MCF 10A (cell line): ENCODE measurements at places on chromosomes 1 and 21. TPM values are rescaled to one million over a fixed set of nuclear protein-coding genes. Genes with fewer than 3 reads are reported as not detected.

- no peaks in the 10 kb centered on the region for H3K27me3 ChIP-seq
- no peaks in the 10 kb centered on the region for H3K4me1 ChIP-seq
- H3K4me3 ChIP-seq, result no peak overlapping the region
- no peaks in the 10 kb centered on the region for H3K36me3 ChIP-seq
- no peak for DNase-seq
Observed at GRCh38 chr1:108925920-108926319, 37.4 kb downstream of the CLCC1 start.

Gene SLC45A3
- 3.1 and 5.3 TPM in 2 replicates for total RNA-seq

Gene OLFM3
- total RNA-seq, result not detected in 2 replicates

Gene OR10J1
- total RNA-seq, result not detected in 2 replicates
